NCI-H524 (cell line): ENCODE measurements at places on chromosomes 6 and 20.
A peak's percentile ranks its signal among the peaks of the same experiment; 100 is the strongest.

- no peak for DNase-seq
Measured at GRCh38 chr6:16740097-16740496, 21.2 kb downstream of the ATXN1 start.

GRCh38 chr6:33192671-33193602 is 670 bp upstream of the COL11A2 start:
- DNase-seq, result no peak

GRCh38 chr6:31792761-31793171 is 2.8 kb downstream of the VARS1 start:
- DNase-seq, result no peak

DNA sequence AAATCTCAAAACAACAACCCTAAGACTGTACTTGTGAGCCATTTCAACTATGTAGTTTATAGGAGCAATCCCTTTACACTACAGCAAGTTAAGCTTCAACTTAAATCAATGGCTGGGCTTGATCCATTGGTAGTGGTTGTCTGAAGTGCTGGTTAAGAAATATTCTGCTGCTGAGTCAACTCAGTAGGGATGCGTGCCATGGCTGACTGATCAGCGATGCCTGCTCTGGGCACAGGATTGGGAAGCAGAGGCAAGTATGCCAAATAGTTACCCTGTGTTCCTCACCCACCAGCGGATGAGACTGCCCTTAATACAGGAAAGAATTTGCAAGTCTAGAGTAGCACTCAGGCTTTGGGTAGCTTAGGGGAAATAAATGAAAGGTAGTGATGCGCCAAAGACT is 41.5 kb downstream of the GCM1 start:
- DNase-seq, result no peak

- no peak for DNase-seq
Measured at GRCh38 chr6:41707565-41708200, 27.7 kb downstream of the TFEB start.

GRCh38 chr6:151499551-151499950 is 5.7 kb downstream of the CCDC170 start:
- DNase-seq, result no peak

GRCh38 chr20:50574586-50574985 is 64.4 kb downstream of the PTPN1 start:
- no peak for DNase-seq

- no peak for DNase-seq
Measured at GRCh38 chr6:149200282-149200945, 117.1 kb upstream of the TAB2 start.

DNA sequence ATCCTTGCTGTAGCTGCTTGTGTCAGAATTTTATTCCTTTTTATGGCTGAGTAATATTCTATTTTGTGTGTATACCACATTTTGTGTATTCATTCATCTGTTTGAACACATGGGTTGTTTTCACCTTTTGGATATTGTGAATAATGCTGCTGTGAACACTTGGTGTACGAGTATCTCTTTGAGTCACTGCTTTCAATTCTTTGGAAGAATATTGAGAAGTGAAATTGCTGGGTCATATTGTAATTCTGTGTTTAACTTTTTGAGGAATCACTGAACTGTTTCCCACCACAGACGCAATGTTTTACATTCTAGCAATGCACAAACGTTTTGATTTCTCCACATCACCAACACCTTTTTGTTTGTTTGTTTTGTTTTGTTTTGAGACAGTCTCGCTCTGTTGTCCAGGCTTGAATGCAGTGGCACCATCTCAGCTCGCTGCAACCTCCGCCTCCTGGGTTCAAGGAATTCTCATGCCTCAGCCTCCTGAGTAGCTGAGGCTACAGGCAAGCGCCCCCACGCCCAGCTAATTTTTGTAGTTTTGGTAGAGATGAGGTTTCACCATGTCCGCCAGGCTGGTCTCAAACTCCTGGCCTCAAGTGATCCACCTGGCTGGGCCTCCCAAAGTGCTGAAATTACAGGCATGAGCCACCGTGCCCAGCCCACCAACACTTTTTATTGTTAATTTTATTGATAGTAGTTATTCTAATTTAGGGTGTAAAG is 21.7 kb downstream of the CPXM1 start:
- no peak for DNase-seq

DNA sequence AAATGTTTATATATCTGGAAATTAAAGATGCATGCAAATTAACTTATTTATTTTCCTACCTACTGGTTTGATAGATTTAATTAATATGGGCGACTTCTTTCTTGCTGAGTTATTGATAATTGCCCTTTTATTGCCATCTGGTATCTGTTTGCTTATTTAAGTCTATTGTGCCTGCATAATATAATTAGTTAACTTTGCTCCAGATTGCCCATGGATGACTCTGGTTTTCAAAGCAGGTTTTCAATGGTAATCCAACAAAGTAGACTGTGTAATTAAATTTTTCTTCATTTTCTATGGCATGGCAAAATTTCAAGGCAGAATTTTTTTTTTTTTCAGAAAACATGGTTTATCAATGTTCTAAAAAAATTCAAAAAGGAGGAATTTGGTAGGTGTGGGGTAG is 1092.0 kb downstream of the GRIK2 start:
- no peak for DNase-seq

GRCh38 chr20:33400812-33401183 is 521 bp downstream of the CDK5RAP1 start:
- no peak for DNase-seq

DNA sequence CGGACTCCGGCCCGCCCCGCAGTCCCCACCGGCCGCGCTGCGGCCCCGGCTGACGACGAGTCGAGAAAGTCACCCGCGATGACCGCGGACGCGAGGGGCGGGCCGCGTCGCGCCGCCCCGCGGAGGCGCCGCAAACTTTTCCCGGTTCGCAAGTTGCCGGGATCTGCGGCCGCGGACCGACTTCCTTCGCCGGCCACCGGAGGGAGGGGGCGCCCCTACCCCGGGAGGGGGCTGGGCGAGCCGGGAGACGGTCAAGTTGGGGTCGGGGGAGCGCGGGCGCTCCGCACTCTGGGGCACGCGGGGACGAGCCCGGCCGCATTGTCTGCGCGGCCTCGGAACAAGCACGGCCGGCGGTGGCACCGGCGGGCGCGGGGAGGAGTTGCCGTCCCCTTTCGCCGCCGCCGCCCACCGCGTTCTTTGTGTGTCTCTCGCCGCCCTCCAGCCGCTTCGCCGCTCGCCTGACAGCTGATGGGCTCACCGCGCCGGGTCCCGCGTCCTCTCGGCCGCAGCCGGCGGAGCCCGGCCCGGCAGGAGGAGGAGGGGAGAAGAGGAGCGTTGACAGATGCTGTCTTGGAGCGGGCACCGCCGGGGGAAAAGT is 131.6 kb downstream of the OGFRL1 start:
- DNase-seq, result peak; percentile 43

DNA sequence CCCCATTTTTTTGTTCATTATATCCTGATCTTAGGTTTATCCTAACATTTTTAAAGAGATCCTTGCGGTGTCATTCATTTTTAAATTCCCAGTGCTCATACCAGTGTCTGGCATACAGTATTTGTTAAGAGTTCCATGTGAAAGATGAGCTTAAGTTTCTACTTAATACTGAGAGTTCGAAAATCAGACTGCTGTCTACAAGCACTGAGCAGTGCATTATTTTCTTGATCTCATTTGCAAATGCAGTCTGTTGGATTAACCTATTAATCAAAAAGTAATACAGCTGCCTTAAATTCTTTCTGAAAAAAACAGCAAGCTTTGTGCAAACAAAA is 663 bp downstream of the COQ3 start:
- no peak for DNase-seq

DNA sequence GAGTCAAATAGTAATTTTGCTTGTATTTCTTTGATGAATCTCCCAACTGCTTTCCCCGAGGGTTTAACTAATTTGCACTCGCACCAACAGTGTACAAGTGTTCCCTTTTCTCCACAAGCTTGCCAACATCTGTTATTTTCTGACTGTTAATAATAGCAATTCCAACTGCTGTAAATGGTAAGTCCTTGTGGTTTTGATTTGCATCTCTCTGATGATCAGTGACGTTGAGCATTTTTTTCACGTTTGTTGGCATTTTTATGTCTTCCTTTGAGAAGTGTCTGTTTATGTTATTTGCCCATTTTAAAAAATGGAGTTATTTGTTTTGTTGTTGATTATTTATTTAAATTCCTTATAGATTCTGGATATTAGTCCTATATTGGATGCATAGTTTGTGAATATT is 399.8 kb upstream of the MAN1A1 start:
- DNase-seq, result no peak

GRCh38 chr6:12637960-12638641 is 78.5 kb upstream of the PHACTR1 start:
- DNase-seq, result peak; percentile 21

- no peak for DNase-seq
Measured at GRCh38 chr6:162345051-162345511, 382.5 kb downstream of the PRKN start.

DNA sequence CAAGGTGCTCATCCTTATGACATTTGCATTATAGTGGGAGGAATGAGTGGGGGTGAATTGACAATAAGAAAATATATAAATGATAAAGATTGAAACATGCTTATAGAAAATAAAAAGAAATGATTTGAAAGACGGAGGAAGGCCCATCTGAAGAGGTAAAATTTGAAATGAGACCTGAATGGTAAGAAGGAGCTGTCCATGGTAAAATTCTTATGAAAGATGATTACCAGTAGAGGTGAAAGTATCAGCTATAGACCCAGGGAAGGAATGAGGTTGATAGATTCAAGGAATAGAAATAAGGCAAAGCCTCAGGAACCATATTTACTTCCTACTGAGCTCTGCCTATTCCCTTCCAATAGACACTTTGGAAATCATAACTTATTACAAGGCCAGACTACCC is 149.7 kb downstream of the HTR1B start:
- no peak for DNase-seq

GRCh38 chr6:1491591-1492319 is 102.4 kb downstream of the FOXF2 start:
- no peak for DNase-seq

DNA sequence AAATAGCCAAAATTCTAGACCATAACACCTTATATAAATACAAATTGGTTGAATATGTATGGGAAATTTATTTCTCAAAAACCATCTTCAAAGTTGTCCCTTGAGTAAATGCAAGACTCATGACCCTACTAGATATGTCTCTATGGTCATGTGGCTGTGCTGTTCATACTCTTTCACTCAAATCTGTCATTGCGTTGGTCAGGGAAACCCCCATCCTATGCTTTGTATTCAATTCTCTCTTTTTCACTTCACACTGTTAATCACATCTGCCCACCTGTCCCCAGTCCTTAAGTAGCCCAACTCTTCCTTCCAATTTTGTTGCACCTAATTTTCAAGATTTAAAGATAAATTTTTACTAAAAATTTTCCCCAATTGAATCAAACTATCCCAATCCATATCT is 51.0 kb downstream of the RPS12 start:
- DNase-seq, result no peak

DNA sequence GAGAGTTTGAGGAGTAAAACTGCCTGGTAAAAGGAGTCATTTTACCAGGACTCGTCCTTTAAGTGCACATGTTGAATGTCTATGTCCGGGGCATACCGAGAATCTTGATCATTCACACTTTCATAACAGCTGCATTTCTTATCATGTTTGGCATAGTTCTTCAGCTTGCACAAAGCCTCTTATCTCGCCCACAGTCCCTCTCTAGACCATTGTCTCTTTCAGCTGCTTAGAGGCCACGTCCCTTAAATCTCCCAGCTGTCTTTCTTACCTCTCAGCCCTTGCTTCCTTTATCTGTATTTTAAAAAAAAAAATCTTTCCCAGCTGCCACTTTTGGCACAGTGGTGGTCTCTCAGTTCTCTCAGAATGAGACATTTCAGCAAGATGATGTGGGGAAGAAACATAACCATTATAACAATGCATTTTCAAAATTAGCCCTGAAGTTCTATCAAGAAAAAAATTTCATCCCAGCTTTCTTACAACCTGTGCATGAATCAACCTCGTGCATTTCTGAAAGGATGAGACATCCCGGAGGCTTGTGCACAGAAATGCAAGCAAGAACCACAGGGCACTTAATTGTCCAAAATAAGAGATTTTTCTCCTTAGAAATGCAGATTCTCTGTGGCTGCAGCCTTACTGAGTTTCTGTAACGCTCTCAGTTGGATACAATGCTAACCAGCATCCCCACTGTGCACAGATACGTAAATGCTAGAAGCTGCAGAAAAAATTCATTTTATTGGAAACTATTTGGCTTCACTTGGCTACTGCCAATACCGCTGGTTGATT is 24.2 kb downstream of the RBM24 start:
- peak; percentile 68 for DNase-seq

GRCh38 chr6:44432227-44432626 is 44.7 kb downstream of the CDC5L start:
- DNase-seq, result no peak

- no peak for DNase-seq
Measured at GRCh38 chr6:131293472-131293911, 158.2 kb downstream of the AKAP7 start.

- no peak for DNase-seq
Measured at GRCh38 chr6:141498977-141499376, 633.7 kb upstream of the GJE1 start.

DNA sequence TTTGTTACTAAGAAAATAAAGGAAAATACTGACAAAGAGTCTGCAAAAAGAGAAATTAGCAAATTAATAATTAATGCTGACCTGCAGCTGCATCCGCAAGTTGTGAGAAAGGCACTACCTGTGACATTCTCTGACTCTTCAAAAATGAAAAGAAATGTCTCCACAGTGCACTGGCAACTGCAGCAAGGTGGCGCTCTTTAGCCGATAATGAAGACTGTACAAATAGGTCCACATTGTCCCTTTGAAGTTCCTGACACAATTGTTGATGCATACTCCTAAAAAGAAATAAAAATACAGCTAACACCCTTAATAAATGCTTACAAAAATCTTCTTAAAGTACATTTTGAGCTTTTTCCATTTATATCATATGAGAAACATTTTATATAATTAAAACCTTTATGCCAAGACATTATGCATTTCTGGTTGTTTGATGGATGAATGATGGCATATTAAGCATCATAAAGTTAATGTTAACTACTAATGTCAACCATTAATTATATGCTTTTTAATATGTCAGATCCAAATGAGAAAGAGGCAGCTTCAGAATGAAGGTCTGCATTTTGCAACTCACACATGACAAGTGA is 96.5 kb downstream of the MMS22L start:
- peak; percentile 16 for DNase-seq

DNA sequence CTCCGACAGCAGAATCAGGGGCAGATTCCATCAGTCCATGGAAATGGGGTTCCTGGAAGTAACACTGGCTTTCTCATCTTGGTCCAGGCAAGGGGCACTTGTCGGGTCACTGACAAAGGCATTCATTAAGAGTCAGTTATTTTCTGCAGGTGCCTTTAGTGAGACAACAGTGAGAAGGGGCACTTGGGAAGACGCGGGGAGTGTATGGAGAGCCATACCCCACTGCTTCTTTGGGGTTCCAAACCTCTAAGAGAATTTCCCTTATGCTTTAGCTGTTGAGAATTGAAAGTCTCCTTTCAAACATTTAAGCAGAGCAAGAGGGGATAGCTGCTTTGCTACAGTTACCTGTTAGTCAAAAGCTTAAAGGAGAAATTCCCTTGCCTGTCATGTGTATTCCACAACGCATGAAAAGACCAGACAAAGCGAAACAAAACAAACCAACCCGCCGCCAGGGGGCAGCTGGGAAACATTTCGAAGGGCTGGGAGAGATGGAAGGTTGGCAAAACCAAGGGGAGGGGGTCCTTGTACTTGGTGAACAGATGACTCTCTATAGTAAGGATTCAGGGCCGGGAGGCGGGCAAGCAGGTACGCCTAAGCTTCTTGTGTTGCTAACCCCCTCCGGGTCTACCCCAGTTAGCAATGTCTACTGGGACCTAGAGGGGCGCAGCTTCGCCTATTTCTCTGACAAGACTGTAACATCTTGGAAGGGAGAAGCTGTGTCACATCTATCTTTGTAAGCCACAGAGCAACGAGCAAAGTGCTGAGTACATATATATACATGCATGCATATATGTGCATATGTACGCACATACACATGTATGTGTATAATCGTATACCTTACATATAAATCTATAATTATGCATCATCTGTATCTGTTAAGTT is 474.9 kb upstream of the AGPAT4 start:
- DNase-seq, result peak; percentile 71
